ENCODE measurements at places on chromosomes 1 and 21.

GRCh38 chr1:243712941-243713340, 137.1 kb downstream of the AKT3 start:
- no peak for DNase-seq

GRCh38 chr1:57683037-57683942, 259.4 kb upstream of the DAB1 start:
- DNase-seq, result no peak

DNA sequence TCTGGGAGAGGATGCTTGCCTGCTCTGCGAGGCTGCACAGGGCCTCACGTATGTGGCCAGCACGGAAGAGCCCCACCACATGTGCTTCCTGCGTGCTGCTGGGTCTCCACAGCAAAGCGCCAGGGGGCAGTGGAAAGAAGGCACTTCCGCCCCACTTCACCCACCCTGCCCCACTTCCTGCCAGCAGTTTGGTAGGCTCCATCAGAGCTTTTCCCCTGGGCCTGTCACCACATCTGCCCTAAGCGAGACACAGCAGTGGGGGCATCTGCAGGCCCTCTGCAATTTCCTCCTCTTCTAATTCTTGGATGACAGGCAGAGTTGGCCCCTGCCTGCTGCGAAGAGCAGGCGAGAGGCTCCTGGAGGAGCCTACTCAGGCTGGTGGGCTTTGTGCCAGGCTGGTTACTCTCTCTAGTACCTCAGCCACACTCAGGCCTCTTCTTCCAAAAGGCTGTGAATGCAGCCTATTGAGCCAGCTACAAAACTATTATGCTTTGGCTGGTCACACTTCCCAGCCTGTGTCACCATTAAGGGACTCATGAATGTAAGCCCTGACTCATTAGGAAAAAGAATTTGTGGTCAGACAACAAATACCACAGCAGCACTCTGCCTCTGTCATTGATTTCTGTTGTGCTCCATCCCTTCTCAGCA, 25.0 kb downstream of the CD244 start:
- no peak for DNase-seq

DNA sequence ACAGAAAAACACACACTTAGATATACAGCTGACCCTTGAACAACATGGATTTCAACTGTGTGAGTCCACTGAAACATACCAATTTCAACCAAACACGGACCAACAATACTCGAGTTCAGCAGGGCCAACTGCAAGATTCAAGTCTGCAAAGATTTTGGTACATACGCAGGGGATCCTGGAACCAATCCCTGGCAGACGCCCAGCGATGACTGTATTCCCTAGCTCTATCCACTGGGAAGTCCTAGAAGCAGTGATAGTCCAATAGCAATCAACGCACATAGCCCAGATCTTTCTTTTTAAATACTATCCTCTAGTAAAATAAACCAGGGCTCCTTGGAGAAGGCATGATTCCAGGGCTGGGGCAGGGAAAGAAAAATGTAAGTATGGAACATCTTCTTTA, 9.0 kb downstream of the DDX59 start:
- no peak for DNase-seq

DNA sequence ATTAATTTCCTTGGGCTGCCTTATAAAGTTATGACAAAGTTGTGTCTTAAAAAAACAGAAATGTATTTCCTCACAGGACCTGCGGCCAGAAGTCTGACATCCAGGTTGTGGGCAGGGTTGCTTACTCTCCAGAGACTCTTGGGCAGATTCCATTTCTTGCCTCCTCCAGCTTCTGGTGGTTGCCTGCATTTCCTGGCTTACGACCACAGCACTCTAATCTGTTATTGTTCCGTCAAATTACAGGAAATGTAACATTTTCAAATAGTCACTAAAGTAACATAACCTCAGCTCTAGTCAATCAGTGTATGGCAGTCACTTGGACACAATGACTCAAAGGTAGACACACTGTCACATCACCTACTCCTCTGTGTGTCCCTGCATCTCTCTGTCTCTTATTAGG, 226.8 kb downstream of the DNAH14 start:
- DNase-seq, result no peak

- no peak for DNase-seq
Measured at GRCh38 chr1:28602536-28603439, 10.7 kb downstream of the RAB42 start.

DNA sequence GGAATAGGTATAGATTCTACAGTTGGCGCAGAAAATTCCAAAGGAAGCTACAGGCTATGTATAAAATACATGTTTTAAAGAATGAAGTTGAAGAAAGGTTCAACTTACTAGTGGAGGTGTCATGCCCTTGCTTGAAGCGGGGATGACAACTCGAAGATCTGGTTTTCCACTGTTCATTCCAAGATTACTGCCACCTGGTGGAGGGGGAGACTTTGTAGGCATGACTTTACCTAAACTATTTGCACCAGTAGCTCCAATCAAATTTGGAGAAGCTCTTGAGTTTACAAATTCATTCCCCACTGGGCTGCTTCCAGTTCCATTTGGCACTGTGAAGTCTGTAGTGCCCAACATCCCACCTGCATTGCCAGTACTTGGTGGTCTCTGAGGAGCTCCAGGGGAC, 81.7 kb downstream of the AXDND1 start:
- DNase-seq, result no peak

- no peak for DNase-seq
Measured at GRCh38 chr1:203630697-203631096, 4.1 kb downstream of the ATP2B4 start.

- DNase-seq, result no peak
Measured at GRCh38 chr21:32962268-32962667, 63.5 kb upstream of the OLIG2 start.

DNA sequence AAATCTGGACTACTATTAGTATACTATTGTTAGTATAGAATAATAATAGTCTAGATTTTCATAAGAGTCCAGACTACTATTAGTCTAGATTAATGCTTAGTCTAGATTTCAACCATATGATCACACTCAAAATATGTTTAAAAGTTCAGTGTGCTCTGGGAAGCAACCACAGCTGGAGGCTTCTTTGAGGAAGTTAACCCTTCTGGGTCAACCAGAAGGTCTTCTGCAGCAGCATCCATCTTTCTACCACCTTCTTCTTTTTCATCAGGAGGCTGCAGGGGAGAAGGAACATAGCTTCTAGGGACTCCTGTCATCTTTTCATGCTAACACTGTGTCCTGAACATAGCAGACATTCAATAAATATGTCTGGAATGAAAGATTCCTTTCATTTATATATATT, 51.2 kb upstream of the DNAJC6 start:
- no peak for DNase-seq

DNA sequence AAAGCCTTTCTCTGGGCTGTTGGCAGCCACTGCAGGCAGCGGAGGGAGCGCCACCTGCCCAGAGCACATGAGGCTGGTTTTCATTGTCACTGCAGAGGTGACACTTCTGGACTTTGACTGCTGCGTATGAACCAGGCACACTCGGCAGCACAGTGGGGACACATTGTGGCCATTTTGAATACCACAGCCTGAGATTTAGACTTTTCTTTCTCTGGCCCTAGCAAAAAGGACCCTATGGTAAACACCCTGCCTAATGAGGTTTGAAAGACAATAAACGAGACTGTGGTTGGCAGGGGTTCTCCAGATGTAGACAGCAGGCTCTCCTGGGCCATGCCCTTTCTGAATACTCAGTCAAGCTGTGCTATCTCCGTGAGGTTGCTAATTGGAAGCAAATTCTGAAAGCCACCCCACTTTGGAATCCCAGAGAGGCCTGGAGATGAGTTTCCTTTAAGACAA, 12.0 kb upstream of the KCNE2 start:
- no peak for DNase-seq

DNA sequence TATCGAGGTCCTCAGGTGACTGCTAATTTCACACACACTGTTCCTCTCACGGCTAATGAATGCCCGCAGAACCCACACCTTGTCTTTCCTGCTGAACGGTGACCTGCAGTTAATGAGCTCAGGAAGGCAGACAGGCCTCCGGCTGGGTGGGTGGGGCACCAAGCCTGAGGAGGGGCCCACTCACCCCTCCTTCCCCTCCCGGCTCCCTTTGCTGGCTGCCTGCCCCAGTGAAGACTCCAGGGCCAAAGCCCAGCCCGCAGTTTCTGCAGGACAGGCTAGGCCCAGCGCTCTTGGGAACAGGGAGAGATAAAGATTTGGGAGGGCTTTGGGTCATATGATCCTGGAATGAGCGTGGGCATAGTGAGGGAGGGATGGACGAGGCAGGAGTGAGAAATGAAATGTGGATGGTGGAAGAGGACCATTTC, 26.4 kb downstream of the FOXO6 start:
- no peak for DNase-seq

DNA sequence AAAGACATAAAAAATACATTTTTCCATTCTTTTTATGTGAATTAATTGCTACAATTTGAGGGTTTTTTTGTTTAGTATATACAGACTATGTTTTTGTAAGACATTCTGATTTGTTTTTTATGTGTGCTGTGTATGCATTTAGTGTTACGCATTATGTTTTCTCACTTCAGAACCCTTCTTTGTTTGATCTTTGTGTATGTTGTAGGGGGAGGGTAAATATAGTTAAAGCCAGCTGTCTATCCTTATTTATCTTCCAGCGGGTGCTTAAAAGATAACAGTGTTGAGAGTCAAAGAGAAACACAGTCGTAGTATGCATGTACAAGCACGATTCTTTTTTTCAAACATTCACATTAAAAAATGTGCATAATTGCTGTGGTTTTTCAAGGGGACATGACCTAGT, 97.5 kb upstream of the KIAA1614 start:
- DNase-seq, result no peak

DNA sequence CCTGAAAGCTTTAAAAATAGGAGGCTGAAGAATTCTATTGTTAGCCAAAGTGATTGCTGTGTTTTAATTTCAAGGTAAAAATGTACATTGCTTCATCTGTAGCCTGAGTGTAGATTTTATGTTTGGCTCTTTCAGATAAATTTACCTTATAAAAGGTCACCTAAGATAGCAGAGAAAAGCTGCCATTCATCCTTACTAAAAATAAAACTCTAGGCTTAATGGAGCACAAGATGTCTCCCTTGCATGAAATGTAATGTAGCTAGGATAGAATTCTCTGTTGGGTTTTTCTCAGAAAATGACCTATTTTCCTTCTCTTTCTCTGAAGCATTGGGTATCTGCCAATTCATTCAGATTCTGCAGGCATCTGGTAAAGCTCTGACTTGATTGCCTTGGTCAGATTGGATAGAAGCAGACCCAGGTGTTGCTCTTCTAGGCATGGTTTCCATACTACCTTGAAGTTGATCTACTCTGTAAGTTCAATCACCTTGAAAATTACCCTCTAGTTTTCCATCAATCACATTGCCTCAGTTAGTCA, 176.6 kb upstream of the GORAB start:
- DNase-seq, result no peak

GRCh38 chr1:26029864-26030481, 8.4 kb downstream of the EXTL1 start:
- DNase-seq, result no peak

- no peak for DNase-seq
Measured at GRCh38 chr1:225847610-225848009, 34.6 kb downstream of the TMEM63A start.

DNA sequence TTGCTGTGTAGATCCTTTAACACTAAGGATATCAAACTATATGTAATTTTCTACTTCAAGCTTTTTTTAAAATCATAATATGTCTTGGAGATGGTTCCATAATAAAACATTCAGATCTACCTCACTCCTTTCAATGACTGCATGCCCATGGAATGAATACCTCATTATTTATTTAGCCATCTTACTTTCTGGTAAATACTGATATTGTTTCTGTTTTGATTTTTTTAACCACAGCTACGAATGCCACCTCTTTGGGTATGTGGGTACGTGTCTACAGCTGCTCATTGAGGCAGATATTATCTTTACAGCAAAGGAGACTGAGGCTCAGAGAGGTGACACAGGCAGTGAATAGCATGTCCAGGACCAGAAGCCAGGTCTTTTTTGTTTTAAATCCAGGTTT, 215.7 kb downstream of the ST6GALNAC3 start:
- DNase-seq, result no peak

GRCh38 chr1:225426395-225427234, 1.2 kb downstream of the LBR start:
- no peak for DNase-seq

GRCh38 chr1:62435231-62436038, 1.4 kb upstream of the USP1 start:
- peak; percentile 1 for DNase-seq

DNA sequence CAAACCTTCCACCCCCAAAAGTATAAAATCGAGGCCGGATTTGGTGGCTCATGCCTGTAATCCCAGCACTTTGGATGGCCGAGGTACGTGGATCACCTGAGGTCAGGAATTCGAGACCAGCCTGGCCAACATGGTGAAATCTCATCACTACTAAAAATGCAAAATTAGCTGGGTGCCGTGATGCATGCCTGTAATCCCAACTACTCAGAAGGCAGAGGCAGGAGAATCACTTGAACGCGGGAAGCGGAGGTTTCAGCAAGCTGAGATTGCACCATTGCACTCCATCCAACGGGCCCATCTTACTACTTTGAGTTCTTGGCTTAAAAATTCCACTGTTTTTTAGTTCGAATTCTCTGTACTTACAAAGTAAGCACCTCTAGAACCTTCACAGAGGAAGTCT, 11.0 kb downstream of the KLHDC8A start:
- DNase-seq, result no peak

GRCh38 chr1:222772996-222773379, 36.0 kb downstream of the FAM177B start:
- DNase-seq, result no peak

- peak; percentile 97 for DNase-seq
Measured at GRCh38 chr1:212595787-212596714, 12.5 kb upstream of the ATF3 start.

- no peak for DNase-seq
Measured at GRCh38 chr1:81607086-81607485, 193.6 kb upstream of the ADGRL2 start.

- no peak for DNase-seq
Measured at GRCh38 chr1:26540351-26540750, 10.8 kb downstream of the RPS6KA1 start.

- no peak for DNase-seq
Measured at GRCh38 chr21:45226540-45227326, 61.0 kb downstream of the POFUT2 start.

DNA sequence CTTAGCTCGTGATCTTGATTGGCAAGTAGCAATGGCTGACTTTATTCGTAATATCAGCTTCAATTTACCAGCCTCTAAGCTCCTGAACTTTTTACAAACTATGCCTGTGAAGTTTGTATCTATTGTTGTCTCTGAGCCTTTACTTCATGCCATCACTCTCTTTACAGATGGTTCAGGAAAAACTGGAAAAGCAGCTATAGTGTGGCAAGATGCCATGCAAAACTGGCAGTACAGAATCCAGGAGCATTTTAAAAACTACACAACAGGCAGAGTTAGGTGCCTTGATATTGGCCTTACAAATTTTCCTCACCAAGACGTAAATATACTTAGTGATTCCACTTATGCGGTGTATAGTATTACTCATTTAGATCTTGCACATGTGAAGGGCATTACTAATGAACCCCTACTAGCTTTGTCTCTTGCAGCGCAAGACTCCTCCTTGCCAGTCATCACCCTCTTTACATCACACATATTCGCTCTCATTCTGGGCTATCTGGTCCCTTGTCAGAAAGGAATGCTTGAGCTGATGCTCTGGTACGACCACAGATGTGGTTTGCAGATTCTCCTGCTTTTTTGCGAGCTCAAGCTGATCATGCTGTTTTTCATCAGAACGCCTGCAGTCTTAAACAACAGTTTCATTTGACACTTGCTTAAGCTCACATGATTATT, 36.3 kb downstream of the CLCA1 start:
- peak; percentile 31 for DNase-seq

Measured in epithelial cell of prostate (primary cell).